ENCODE measurements at places on chromosomes 5 and 9.

- no peak for DNase-seq
Observed at GRCh38 chr5:124755565-124755964, 9.1 kb upstream of the ZNF608 start.

DNA sequence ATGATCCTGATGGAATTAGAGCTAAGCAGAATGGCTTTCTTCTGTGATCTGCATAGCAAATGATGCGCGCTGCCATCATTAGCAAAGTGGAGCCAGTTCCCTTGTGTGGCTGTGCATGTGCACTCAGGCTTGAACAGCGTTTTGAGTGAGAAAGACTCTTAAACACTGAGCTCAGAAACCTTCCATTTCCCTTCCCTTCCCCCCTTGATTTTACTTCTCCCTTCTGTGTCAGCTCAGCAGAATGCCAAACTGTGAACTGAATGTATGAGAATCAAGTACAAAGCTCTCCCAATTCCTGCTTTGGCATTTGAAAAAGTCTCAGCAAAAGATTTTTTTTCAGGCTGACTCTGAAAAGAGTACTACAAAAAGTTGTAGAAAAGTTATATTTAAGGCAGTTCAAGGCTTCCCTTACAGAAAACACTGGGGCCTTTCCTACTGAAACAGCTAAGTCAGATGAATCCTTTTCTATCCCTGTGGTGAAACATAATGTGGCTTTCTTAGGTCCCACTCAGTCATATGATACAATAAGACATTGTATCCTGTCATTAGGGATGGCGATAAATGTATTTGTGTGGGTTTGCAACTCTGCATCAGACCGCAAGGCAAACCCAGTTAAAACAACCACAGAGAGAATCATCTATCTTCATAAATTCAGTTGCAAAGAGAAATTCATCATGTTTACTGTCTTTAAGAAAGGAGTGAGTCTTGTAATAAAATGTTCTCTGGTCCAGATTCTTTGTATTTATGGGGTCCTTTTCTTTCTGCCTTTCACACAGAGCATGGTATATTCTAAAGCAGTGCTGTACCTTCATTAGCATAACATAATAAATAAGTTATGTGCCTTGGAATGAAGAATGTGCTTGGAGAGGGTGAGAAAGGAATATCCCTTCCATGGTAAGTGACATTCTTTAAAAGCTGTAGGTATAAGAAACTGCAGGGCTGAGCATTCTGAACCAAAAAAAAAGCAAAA is 222.6 kb downstream of the CAAP1 start:
- no peak for DNase-seq

- no peak for DNase-seq
Observed at GRCh38 chr9:93650448-93650847, 74.1 kb downstream of the PHF2 start.

DNA sequence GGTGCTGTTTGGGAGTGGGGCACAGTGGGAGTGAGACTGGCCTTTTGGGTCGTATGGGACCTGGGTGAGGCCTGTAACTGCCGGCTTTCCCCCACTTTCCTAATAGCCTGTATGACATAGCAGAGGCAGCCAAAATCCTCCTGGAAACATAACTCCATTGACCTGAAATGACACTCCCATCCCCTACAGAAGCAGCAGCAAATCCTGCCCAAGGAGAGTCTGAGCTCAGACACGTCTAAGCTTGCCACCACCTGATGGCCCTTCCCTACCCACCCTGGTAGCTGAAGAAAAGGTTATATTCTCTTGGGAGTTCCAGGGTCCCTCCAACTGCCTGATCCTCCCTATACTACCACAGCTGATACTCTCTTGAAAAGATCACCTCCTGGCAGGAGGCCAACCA is 179.8 kb upstream of the ARRDC3 start:
- DNase-seq: no peak

DNA sequence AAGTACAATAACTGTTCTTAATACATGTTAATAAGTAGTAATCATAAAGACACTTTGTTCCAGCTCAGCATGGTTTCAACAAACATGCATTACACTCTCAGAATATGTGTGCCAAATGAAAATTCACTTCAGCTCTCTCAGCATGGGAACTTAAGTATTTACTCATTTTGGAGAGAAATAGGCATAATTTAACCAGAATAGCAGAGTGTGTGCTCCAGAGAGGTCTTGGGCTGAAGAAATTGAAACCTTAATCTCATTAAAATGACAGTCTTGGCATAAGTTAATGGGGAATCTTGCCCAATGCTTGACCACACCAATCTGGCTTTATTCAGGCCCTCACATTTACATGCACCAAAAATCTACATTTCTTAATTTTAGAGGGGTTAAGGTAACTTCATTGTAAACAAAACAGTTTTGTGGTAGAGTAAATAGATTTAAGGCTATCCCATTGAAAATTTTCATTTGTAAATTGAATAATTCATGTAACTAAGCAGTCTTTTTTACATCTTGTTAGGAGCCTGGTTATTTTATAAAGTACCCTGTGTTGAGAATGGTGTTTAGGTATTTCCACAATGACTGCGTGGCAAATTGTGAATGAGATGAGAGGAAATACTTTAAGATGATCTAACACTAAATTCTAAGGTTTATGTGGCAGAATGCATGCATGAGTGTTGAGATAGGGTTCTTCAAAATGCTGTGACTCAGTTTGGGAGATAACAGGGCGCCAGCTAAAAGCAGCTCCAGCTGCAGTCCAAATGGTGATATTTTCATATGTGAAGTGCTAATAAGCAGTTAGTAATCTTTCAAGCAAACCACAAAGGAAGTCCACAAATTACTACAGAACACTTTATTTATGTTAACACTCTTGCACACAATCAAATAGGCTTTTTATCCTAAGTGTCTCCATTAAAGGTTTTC is 11.3 kb upstream of the LOX start:
- no peak for DNase-seq

DNA sequence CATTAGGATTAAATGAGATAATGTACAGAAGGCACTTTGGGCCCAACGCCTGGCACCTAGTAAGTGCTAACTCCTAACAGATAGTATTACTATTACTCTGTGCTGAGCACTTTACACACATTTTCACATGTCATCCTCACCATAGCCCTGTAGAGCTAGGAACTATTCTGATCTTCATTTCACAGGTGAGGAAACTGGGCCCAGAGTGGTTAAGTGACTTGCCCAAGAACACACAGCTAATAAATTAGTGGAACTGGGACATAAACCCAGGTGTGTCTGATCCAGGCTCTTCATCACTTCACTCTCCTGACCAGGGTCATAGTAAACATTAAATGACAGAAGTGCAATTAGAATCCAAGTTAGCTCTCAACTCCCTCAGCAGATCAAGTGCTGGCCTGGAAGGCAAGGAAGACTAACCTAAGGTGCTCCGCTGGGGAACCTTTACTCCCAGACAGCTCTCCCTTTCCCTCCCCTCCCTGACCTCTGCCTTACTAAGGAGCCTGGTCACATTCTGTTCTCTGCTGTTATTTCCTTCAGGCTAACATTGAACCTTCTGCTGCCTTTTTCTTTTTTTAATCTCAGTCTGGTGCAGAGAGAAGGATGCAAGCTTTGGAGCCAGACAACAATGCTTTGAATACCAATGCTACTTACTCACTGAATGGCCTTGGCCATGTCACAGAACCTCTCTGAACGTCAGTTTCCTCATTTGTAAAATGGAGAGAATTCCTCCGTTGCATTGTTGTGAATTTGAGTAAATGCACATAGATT is 4.1 kb upstream of the ADRA1B start:
- DNase-seq: no peak

GRCh38 chr9:69308206-69308931 is 16.6 kb upstream of the ENTREP1 start:
- DNase-seq: no peak

- DNase-seq: no peak
Observed at GRCh38 chr5:78985725-78986223, 664 bp upstream of the ARSB start.

DNA sequence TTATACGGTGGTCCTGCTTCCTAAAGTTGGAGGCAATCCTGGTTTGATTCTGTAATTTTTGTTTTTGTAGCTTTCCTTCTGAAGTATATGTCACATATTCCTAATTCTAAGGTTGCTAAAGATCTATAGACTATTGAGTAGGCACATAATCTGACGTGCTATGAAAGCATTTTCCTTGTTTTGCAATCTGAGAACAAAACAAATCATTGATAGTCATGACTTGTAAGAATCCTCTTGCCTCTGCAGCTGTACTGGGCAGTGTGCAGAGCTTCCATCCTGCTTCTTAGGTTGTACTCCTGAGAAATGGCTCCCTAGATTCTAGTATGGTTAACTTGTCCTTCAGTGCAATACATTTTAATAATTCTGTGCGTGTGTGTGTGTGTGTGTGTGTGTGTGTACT is 35.4 kb downstream of the SEMA6A start:
- DNase-seq: no peak

DNA sequence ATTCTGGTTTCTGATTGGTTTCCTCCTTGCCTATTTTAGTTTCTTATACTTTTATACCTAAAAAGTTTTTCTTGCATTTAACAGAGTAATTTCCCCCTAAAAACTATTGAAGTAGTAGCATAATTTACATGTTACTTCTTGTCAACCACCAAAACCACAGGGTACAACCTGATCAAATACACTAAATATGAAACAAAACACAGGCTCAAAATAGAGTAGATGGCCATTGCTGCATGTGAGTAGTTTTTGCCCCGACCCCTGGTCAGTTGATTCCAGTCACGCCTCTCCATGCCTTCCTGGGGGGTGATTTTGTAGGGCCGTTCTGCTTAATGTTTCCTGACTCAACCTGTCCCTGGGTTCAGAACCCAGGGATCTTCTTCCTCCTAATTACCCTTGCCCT is 101.8 kb downstream of the TLE4 start:
- DNase-seq: no peak

DNA sequence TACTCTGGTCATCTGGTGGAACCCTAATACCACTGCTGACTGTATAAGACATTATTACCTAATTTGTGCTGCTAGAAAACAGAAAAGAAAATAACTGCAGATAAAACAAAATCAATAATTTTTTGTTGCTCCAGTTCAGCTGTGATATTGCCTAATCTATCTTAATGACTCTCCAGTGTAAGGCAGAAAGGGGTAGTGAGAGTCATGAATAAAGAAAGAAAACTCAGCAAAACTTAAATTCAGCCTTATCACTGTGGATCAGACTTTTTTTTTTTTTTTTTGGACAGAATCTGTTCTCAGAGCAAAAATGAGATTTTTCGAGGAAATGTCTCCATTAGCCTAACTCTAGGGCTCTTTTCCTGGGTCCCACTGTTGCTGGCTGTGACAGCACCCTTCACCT is 1.1 kb upstream of the DOCK2 start:
- no peak for DNase-seq

- no peak for DNase-seq
Observed at GRCh38 chr5:11182441-11183080, 421.5 kb upstream of the DAP start.

GRCh38 chr5:14872070-14872989 is 752 bp upstream of the ANKH start:
- DNase-seq: peak; percentile 19

GRCh38 chr5:161278739-161279660 is 267.5 kb downstream of the GABRB2 start:
- no peak for DNase-seq

GRCh38 chr5:164487939-164488338 is 982.5 kb downstream of the MAT2B start:
- no peak for DNase-seq

DNA sequence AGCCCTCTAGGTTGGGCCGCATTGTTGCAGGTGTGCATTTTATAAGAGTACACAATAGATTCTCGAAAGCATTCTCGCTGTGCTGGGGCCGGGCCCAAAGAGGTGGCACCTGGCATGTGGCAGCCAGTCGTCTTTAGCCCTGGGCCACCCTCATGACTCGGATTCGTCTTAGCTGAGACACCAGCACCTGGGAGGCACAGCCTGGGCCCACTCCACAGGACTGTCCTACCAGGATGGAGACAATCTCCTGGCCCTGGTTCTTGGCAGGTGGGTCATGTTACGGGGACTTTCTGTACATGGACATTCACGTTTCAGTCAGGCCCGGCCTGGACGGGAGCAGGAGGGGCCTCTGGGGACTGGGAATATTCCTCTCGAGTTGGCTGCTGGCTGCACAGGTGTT is 212.5 kb downstream of the FANCC start:
- DNase-seq: no peak

GRCh38 chr9:134563397-134563796 is 78.2 kb upstream of the COL5A1 start:
- DNase-seq: no peak

DNA sequence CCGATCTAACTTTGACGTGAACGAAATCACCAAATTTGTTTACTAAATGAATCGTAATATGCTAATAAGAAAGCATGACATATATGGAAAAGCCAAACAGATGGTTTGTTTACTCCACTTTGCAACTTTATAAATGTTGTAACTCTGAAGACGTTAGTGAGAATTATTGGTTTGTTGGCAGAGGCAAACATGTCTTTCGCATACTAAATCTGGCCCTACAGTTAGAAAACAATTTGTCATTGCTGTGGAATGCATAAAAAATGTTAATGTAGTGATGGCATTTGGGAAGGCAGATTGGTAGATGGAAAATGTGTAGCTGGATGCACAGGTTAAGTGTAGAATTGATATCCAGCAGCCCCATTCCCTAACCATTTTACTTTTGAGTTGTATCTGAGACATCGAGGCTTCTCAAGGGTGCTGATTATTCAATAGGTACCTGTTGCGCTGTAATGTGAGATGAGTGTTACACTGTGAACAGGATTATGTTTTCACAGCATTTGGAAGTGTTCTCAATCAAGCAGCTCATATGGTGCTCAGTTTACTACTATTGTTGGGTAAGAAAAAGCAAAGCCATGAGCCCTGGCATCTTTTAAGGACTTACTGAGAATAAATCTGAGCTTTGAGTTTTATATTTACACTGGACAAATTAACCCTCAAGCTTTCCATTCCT is 444.8 kb downstream of the BNC2 start:
- DNase-seq: no peak

- DNase-seq: no peak
Observed at GRCh38 chr9:22241024-22241423, 205.6 kb upstream of the DMRTA1 start.

GRCh38 chr5:96927008-96927407 is 8.9 kb upstream of the LNPEP start:
- DNase-seq: no peak

GRCh38 chr9:137300567-137301080 is 1.4 kb downstream of the NRARP start:
- DNase-seq: no peak

DNA sequence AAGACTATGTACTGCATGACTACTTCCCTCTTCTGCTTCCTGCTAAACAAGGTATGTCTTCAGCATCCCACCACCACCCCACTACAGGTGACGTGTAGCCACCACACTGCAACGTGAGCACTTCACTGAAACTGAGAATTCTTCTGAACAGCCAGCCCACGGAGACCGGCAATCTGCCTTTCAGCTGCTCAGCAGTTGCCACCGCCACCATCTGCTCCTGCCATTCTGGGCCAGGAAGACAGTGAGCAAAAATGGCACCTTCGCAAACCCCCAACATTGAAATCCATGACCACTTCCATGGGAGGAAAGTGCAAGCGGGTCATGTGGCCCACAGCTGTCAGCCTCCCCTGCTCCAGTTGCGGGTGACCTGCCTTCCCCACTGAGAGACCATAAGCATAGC is 443.4 kb upstream of the ST8SIA4 start:
- DNase-seq: no peak
